ENCODE measurements at places on chromosomes 3 and 15.

DNA sequence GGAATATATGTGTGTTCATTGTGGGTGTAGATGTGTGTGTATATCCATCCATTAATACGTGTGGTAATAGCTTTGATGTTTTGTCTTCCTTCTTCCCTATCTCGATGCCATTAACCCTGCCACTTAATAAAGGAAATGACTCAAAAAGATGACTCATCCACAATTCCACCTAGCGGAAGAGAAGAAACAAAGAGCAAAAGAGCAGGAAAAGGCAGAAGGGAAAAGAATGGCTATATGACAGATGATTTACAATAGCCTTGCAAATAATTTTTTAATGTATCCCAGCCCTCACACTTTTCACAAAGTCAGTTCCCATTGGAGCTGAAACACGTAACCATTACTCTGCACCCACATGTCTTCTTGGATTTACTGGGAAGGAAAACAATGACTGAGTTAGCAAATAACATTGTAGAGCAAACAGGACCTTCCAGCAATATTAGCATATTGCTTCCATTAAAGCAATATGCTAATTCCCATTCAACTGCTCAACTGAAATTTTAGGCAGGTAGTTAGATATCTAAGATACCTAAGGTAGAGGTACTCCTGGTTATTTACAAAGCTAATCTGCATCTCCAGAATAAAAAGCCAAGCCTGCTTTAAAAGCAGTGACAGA lies 197.2 kb downstream of the KCNAB1 start:
- no peak for DNase-seq

DNA sequence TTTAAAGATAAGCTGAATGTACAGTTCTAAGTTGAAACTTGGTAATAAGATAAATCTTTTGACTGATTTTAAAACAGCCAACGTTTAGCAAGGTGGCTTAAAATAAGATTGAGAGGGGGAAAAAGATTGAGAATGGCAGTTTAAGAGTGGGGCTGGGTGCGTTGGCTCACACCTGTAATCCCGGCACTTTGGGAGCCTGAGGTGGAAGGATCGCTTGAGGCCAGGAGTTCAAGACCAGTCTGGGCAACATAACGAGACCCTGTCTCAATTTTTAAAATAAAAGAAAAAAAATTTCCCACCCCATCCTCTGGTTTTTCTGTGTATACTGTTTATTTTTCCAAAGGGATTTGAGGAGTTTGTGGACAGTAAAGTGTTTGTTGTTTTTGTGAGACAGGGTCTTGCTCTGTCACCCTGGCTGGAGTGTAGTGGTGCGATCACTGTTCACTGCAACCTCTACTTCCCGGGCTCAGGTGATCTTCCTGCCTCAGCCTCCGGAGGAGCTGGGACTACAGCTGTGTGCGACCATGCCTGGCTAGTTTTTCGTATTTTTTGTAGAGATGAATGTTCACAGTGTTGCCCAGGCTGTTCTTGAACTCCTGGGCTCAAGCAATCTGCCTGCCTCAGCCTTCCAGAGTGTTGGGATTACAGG lies 3.0 kb downstream of the MAPK6 start:
- DNase-seq, result no peak

DNA sequence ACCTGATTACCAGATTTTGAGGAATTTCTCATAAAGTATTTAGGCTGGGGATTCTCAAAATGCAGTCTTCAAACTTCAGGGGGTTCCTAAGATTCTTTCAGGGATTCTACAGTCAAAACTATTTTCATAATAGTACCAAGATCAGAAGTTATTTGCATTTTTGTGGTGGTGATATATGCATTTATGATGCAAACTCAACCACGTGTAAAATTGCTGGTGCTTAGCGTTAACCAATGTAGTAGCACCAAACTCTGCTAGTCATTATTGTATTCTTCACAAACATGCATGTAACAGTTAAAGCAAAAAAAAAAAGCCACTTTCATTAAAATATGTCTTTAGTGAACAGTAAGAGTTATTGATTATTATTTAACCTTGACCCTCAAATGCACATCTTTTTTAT lies 274.9 kb upstream of the DNAJC19 start:
- no peak for DNase-seq

- peak; percentile 96 for DNase-seq
Measured at GRCh38 chr3:49120438-49121131, at the start of gene USP19. Gene USP19 (minus strand): TSS chr3:49120823. CDS start chr3:49119145, 1,678 bp downstream.

DNA sequence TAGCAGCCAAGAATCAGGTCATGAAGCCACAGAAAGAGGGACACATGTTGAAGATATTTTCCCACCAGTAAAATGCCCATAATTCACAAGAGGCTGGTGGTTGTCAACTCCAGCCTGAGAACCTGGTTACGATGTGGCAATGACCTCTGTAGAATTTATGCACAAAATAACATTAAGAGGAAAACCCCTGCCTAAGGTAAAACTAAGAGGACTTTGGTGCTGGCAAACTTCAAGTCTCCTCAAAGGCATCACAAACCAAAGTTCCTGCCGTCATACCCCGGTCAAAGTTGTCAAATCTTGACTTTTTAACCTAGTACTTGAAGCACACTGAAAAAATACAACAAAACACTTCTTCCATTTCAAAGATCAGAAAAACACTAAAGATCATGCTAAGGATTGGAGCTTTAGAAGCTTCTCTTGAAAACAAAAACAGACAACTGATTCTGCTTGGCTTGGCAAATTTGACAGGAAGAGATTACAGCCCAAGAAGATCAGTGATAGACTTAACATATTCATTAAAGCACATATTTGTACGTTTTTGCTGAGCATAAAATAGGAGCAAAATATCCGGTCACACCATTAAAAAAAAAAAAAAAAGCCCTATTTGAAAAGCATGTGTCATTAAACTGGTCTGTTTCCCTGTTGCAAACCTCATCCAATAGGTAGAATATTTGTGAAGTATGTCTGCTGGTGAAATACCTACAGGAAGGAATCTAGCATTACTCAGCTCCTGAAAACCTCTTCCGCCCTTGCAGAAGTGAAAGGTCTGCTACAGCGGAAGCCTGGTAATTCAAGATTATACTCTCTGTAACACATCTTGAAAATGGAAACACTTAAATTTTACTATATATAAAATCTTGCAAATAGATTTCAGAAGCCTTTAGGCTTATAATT lies 22.8 kb downstream of the EIF4E3 start:
- no peak for DNase-seq

DNA sequence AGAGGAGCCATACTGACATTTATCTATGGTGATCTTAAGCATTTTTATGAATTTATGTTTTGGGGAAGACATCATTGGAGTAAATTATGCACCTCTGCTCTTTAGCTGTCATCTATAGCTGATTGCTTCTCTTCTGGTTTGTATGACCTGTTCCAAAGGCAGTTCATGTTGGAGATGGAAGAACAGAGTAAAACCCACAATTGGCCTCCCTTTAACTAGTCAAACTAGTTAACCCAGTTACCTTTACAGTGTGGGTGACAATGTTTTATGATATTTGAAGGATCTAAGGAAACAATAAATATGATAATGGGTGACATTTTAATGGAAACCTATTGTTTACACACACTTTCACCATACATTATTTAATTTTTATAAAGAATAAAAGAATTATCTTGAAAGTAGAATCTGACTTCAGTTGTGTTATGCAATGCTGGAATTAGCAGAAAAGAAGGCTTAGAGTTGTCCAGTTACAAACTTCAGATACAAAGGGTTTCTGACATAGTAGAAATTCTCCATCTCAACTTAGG lies 263.5 kb downstream of the NFKBIZ start:
- no peak for DNase-seq
